Forelimb muscle (tissue), 1 donor: ENCODE measurements at places on chromosomes 5 and 9. TPM values are rescaled to one million over a fixed set of nuclear protein-coding genes. Genes with fewer than 3 reads are reported as not detected.

The ITGA1 gene
- polyA plus RNA-seq: 16.4 TPM

The PDE8B gene
- polyA plus RNA-seq: 3.9 TPM

The DOCK8 gene
- polyA plus RNA-seq: 6.0 TPM

The NR4A3 gene
- 1.5 TPM for polyA plus RNA-seq

The SPARC gene
- 4,012 TPM for polyA plus RNA-seq

The INSYN2B gene
- polyA plus RNA-seq: 0.05 TPM

The AGXT2 gene
- not detected for polyA plus RNA-seq

The BTNL3 gene
- polyA plus RNA-seq: not detected

- DNase-seq: no peak
Observed at GRCh38 chr9:76630916-76631315, 133.3 kb upstream of the PCA3 start.

DNA sequence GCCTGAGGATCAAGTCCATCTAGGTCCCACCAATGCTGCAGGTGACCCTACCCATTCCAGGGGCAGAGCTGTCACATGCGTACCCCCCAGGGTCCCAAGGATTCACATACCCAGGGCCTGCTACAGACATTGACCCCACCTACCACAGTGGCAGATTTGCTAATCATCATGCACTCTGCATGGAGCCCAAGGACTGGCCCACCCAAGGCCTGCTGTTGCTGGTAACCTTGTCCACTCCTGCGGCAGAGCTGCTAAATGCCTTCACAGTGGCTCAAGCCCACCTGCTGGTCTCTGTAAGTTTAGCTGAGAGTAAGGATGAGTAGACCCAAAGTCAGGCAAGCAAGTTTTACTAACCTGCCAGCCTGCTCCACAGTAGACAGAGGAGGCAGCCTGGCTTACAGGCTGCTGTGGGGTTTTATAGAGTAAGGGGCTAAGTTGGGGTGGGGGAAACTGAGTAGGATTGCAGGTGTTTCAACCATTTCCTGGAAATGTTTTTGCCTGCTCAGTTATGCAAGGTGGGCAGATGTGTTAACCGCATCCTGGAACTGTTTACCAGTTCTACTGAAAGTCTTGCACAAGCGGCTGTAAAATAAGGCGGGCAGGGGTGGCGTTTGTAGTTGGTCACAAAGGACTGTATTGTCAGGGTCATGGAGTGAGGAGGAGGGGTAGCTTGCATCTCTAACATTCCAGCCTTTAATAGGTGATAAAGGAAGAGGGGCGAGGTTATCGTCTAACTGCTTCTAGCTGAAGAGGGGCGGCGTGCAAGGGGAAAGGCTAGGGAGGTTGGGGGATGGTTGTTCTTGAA is 2163.5 kb upstream of the WWC1 start:
- DNase-seq: no peak

- peak; percentile 35 for DNase-seq
Observed at GRCh38 chr9:137672907-137673791, 54.3 kb downstream of the EHMT1 start.

GRCh38 chr5:111755345-111755941 is 1.6 kb downstream of the NREP start:
- no peak for DNase-seq

- DNase-seq: no peak
Observed at GRCh38 chr5:125584140-125584520, 837.7 kb upstream of the ZNF608 start.

DNA sequence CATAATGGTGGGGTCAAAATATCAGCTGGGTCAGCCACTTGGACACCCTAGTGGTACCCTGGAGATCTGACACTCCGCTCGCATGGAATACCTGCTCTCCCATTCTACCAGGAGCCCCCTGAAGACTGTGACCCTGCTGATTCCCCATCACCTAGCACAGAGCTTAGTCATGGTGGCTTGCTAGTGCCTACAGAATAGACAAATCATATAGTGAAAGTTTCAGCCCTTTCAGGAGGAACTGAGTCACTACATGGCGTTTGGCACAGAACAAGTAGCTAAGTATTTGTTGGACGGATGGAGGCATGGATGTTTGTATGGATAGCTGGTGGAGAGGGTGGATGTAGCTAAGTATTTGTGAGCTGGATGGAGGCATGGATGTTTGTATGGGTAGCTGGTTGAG is 65.3 kb downstream of the LMX1B start:
- DNase-seq: no peak

GRCh38 chr9:135343837-135344522 is 135.6 kb upstream of the PPP1R26 start:
- no peak for DNase-seq

GRCh38 chr5:164204338-164204946 is 699.0 kb downstream of the MAT2B start:
- DNase-seq: no peak

- DNase-seq: no peak
Observed at GRCh38 chr9:27088981-27089380, 20.0 kb upstream of the TEK start.

DNA sequence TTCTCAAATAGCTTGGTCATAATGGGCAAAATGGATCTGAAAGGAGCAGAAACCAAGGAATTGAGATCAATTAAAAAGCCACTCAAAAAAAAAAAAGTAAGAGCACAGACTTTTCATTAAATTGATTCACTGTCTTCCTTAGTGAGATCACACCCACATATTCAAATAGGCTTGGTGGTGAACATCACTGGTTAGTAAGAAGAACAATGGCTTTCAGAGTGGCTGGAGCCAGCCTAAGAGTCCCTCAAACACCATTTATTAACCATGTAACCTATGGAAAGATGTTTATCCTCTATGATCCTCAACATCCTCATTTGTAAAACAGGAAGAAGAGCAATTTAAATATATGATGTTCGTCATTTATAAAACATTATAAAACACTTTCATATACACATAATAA is 12.4 kb downstream of the CCDC112 start:
- DNase-seq: no peak

GRCh38 chr5:44943647-44944046 is 134.9 kb downstream of the MRPS30 start:
- DNase-seq: no peak

- DNase-seq: no peak
Observed at GRCh38 chr5:1546556-1546955, 22.8 kb upstream of the LPCAT1 start.

GRCh38 chr5:34486160-34486848 is 169.8 kb upstream of the RAI14 start:
- DNase-seq: peak; percentile 83

GRCh38 chr5:174693697-174694385 is 30.5 kb upstream of the MSX2 start:
- DNase-seq: no peak

- DNase-seq: no peak
Observed at GRCh38 chr9:93954434-93955061, 607 bp downstream of the BARX1 start.

GRCh38 chr5:44875661-44876605 is 67.2 kb downstream of the MRPS30 start:
- DNase-seq: no peak

GRCh38 chr5:133459474-133460160 is 152.7 kb downstream of the FSTL4 start:
- DNase-seq: no peak

- DNase-seq: no peak
Observed at GRCh38 chr5:11390291-11390767, 513.9 kb downstream of the CTNND2 start.
